Occipital lobe (tissue), 3 donors: ENCODE measurements at places on chromosomes 1 and 21.

- no peak for DNase-seq
Observed at GRCh38 chr1:238242181-238242580, 351.5 kb upstream of the ZP4 start.

- no peak for DNase-seq
Observed at GRCh38 chr1:53462769-53463501, 3.7 kb downstream of the DMRTB1 start.

DNA sequence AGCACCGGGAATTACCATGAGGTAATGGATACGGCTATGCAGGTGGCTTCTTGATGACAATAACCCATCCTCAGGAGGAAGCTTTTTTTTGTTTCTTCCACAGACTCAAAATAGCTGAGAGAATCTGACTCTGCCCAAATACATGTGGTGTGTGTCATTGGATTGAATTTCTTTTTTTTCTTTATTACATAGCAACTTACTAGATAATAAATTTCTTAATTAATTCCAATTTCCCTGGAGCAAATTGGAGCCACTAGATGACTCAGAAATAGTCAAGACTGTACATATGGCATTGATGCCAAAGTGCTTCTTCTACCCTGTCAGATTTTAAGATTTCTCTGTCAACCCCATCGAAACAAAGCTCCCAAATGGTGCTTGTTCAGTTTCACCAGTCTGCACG is 42.7 kb downstream of the L1TD1 start:
- DNase-seq = no peak

- no peak for DNase-seq
Observed at GRCh38 chr1:116337398-116337797, 35.6 kb upstream of the ATP1A1 start.

- no peak for DNase-seq
Observed at GRCh38 chr1:84569216-84569615, 5.0 kb downstream of the CTBS start.

DNA sequence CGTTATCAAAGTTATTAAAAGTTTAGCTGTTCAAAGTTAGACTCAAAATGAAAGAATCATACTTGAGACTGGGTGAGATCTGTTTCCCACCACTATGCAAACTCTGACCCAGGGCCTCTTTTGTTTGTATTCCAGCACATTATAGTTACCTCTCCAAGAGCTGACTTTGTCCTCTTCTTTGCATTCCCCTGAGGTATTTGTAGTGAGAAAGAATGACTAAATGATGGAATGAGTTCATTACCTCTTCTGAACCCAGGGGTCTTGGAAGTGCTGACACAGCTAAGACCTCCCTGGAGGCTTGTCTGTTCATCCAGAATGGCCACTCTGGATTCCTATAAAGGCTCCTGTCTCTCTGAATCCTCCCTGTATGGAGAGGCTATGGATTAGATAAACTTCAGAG is 62.4 kb downstream of the FGGY start:
- no peak for DNase-seq

GRCh38 chr1:24300971-24301784 is 18.0 kb upstream of the GRHL3 start:
- DNase-seq = no peak

- no peak for DNase-seq
Observed at GRCh38 chr1:180521474-180522212, 19.3 kb upstream of the ACBD6 start.
